ENCODE measurements at places on chromosomes 6 and 20.
A peak's percentile ranks its signal among the peaks of the same experiment; 100 is the strongest.

DNA sequence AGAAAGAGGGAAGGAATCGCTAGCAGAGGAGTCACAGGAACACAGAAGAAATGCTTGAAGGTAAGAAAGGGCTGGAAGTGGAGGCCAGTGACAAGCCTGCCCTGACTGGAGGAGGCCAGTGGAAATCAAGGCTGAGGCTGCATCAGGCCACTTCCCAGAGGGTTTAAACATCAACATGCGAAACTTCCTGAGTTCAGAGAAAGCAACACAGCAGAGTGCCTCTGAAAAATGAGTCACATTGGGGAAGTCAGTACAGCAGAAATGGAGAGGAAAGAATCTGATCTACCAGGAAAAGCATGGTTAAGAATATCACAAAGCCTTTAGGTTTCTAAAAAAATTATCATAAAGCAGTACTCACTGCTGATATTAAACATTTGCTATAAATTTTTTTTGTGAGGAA lies 23.3 kb downstream of the NAPB start:
- DNase-seq = no peak

DNA sequence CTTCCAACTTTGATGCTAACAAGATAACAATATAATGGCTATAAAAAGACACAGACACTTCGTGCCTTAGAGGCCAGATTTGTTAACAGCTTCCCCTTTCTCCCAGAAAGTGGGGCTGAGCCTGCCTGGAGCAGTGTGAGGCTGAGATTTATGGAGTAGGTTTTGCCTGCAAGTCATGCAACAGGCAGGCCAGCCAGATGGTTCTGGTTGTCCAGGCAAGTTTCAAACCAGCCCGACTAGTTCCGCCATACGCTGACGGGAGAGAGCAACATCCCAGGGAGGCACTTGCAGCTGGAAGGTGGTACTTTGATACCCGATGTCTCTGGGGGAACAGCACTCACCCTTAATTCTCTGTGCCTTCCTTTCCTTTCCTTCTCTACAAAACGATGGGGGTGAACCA lies 81.3 kb upstream of the NAA20 start:
- no peak for DNase-seq

DNA sequence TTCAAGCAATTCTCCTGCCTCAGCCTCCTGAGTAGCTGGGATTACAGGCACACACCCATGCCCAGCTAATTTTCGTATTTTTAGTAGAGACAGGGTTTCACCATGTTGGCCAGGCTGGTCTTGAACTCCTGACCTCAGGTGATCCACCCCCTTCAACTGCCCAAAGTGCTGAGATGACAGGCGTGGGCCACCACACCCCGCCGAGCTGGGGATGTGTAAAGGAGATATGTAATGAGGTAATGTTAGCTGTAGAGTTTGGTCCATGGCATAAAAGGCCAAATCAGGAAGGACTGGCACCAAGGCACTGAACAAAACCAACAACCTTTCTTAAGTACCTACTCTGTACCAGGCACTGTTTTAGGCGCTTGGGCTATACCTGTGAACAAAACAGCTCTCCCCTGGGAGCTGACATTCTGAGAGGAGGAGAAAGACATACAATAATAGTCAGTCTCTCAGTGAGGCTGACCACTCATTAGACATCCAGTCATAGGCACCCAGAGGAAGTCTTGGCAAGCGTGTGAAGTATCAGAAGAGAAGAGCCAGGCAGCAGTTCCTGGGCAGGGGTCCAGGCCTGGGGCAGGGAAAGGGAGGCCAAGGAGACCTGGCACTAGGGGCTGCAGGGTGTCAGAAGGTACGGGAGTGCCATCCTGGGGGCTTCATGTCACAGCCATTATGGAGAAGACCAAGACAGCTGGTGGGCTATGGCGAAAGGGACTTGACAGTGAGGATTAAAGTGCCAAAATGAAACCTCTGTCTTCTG lies 164.8 kb upstream of the DTNBP1 start:
- no peak for DNase-seq

GRCh38 chr20:4063631-4064030 lies 48.3 kb upstream of the RNF24 start:
- no peak for DNase-seq

- DNase-seq = no peak
Measured at GRCh38 chr6:15892369-15892768, 229.5 kb upstream of the DTNBP1 start.

- no peak for DNase-seq
Measured at GRCh38 chr20:3128275-3128984, 31.2 kb downstream of the FASTKD5 start.

DNA sequence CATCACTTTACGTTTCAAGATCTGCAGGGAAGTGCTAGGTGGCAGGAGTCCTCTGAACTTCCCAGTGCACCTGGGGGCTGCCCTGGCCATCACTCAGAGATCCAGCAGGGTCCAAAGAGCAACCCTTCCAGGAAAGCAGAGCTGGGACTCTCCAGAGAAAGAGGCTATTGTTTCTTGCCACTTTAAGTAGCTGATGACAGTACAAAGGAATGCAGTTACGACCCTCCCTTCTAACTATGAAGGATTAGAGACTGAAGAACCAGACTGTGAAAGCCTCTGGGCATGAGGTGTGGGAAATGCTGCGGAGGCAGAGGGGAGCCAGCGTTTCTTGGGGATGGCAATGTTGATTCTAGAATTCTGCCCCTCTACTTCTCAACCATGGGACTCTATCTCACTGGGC lies 189.1 kb upstream of the SUPT3H start:
- peak; percentile 42 for DNase-seq

DNA sequence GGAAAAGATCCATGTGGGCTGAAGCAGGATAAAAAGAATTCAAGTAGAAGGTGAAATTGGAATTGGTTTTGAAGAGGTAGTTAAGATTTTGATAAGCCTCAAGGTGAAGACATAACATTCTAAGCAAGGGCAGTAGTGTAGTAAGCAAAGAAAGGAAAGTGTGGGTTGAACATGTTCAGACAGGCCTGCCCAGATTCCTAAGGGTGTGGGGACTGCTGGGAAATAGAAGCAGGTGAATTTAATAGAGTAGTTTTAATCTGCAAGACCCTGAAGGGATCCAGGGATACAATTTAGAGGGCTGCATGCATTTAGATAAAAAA lies 19.1 kb downstream of the TAB2 start:
- no peak for DNase-seq

DNA sequence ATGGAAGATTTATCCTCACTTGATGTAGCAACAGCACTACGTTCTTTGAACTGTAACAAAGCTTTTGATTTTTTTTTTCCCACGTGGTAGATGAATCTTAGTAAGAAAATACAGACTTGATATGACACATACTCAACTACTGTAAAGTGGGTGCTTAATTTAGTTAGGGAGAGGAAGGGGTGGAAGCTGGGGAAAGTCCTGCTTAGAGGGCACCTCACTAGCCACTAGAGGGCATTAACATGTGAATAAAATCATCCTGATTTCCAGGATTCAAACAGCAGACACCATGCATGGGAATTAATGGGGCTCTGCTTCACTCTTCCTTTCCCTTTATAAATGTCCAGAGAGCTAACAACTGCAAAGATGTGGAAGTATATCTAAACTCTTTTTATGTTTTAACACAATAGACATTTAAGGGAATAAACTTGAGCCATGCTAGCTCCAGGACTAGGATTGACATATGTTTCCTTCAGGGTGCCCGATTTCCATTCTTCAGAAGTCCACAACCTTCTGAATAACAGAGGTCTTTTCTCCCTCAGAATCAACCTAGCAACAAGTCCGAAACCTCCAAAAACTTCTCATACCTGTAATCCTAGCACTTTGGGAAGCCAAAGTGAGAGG lies 250.1 kb downstream of the ATXN1 start:
- DNase-seq = peak; percentile 20

- no peak for DNase-seq
Measured at GRCh38 chr6:23611776-23612381, 514.1 kb upstream of the NRSN1 start.

GRCh38 chr6:79813143-79813850 lies 134.1 kb downstream of the ELOVL4 start:
- DNase-seq = no peak

DNA sequence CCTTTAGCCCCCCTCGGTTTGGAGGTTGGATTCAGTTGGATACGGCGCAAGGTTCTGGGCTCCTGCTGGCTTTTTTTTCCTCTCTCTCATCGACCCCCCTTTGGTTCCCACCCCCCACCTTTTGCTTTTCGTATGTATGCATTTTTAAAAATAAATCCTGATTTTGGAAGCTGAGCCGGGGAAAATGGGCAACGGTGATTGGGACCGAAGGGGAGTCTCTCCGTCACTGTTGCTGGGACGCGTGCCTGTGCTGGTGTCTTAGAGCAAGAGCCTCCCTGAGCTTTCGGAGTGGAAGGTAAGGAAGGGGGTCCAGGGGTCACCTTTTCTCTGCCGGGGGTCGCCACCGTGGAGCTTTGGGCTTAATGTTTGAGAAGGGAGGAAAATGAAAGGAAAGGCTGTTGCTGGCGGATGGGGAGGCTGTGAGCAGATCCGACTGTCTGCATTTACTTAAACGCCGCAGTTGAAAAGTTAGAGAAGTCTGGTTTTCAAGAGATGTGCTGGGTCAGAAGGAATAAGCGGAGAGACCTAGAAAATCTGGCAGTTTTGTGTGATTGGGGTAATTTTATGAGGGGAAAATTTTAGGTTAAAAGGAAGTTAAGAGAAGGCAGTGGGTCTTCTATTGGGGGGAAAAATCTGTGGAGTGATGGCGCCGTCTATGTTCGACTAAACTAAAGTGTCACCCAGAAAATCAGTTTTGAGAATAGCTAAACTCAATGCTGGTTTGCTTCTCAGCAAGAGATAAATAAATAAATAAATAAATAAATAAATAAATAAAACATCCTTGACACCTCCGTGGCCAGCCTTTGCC lies 828 bp downstream of the ADGRB3 start:
- DNase-seq = no peak

DNA sequence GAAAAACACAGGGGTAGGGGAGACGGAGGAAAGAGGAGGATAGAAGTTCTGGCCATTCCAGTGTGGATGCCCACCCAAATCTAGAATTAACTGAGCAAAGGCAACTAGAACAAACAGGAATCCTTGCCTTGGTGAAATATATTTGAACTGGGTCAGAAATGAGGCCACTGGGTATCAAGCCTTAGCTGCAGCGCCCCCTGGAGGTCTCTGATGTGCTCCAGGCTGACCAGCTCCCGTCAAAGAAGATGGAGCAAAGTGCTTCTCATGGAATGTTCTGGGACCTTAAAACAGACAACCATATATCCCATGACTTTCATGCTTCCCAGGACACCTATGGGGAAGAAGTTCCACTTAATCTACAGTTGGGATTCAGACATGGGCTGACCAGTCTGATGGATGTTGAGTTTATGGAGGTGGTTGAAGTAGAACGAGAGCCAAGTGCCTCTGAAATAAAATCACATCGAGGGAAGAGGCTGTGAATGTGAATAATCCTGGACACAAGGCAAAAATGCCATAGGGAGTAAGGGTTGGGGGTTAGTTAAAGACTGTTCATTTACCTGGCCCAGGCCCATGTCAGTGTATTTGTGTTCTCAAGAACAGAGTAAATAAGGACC lies 50.4 kb downstream of the HLA-DPB1 start:
- no peak for DNase-seq

- DNase-seq = no peak
Measured at GRCh38 chr6:28875191-28875747, 48.5 kb downstream of the TRIM27 start.

DNA sequence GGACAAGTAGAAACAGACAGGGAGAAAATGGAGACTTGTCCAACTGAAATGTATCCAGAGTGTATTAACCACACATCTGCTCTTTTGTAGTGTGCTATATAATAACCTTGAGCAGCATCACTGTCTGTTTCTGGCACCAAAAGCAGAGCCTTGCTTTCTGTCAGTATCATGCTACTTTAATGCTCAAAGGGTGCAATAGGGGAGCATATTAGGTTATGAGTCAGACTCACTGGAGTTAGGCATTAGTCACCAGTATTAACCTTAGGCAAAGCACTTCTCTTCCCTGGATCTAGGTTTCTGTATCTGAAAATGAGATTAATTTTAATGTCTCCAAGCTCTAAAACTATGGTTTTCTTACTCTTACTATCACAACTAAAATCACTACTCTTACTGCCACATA lies 280.1 kb downstream of the TFAP2B start:
- DNase-seq = no peak

DNA sequence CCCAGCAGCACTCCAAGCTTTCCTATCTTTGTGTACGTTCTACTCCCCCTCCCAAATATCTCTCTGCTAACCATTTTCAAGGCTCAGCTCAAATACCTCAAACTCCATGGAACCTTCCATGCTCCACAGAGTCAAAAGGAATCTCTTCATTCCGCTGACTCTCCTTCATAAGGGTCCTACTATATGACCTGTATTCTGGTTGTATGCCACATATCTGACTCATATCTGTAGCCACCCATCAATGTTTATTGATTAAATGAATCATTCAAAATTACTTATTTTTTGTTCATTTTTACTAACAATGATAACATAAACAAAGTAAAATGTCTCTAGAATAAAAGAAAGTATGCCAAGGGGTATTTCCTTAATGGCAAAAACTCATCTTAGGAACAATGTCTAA lies 123.2 kb downstream of the ARHGAP18 start:
- no peak for DNase-seq

DNA sequence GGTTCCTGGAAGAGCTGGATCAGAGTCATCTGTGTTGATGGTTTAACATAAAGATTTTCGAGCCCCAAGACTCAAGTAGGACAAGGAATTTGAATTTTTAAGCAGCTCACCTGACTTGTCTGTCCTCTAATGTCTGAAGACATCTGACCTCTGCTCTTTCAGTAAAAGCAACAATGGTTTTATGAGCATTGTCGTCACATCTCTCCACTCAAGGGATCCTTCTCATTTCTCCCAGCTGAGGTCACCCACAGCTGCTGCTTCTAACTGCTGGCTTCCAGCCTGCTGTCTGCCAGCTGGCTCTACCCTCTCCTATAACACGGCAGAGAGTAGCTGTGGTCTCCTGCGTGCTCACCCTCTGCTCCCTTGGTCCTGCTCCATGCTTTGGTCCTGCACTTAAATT lies 24.7 kb upstream of the HDAC2 start:
- peak; percentile 83 for DNase-seq
